Lower leg skin (tissue), 4 donors: ENCODE measurements at places on chromosomes 7 and 10.
A peak's percentile ranks its signal among the peaks of the same experiment; 100 is the strongest.

DNA sequence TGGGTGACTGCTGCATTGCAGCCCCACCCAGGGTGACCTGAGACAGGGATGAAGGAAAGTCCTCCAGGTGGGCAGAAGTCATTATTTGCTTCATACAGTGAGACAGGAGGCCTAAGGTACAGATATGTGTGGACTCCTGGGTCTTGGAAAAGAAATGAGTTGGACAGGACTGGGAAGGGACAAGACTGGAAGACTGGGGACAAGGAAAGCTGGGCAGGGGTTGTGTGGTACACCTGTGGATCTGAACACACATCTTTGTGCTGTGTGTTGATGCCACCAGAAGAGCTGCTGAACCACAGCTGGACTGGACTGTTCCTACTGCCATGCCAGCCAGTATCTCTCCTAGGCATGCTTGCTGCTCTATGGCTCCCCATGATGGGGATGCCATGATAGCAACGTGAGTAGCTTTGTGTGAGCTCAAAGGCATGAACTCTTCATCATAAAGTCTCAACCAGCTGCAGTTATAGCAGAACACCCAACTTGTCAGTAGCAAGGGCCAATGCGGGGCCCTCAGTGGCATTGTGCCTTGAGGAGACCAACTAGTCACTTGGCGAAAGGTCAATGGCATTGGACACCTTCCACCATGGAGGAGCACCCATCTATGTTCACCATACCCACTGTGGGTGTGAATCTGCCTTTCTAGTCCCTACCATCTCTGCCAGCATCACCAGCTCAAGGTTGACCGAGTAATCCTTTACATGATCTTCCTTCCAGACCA, 76.0 kb upstream of the GRB10 start:
- no peak for DNase-seq

- no peak for DNase-seq
Measured at GRCh38 chr10:89003344-89003743, 12.7 kb downstream of the FAS start.

GRCh38 chr7:4269746-4270145, 412.3 kb upstream of the FOXK1 start:
- DNase-seq = peak; percentile 60

DNA sequence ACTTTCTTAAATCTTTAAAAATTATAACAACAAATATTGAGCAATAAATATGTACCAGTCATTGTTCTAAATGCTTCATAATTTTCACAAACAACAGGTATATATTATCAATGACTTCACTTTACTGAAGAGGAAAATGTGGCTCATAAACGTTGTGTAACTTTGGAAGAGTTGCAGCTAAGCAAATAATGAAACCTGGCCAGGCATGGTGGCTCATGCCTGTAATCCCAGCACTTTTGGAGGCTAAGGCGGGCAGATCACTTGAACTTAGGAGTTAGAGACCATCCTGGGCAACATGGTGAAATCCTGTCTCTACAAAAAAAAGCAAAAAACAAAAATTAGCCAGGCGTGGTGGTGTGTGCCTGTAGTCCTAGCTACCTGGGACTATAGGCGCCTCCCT, 71.9 kb upstream of the AMPH start:
- DNase-seq = no peak

DNA sequence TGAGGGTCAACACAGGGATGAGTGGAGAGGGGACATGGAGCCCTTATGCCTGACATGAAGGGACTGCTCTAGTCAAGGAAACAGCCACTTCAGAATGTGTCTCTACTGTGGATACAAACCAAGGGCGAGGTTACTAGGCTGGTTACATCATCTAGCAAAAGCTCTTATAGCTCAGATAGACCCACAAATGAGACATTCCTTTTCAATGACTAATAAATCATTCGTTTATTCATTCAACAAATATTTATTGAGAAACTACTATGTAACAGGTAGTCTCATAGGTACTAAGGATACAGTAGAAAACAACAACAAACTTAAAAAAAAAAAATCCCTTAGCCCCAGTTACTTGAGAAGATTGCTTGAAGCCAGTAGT, 219.5 kb downstream of the KIAA1217 start:
- no peak for DNase-seq

- peak; percentile 74 for DNase-seq
Measured at GRCh38 chr10:5666841-5667630, 641 bp upstream of the ASB13 start.

DNA sequence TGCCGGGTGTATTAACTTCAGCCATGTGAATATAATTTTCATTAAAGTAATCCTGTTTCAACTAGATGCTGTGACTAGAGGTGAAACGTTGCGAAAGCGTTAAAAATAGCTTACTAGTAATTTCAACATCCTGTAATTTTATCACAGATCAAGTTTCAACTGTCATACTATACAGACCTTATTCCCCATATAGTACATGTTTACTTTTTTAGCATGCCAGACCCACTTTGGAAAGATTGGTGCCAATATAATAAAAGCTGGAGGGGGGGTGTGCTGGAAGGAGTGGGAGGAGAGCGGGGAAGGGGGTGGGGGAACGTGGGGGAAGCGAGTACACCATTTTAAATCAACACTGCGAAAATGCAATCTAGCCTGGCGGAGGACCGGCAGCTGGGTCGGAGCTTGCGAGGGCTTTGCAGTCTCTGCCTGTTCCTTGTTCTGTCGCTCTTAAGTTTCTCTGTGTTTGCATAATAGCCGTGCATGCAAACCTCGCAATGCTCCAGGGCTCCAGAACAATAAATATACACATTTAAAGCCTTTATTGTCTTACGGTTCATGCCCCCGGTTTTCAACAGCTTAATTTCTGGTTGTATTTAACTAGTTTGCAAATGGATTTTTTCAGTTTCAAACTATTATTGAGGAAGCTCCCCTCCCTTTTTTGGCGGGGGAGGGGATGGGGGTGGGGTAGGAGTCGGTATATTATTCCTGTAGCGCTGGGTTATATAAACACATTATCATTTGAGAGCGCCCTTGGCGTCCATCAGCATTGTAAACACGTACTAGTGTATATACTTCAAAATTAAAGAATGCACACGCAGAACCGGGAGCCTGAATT, 1.3 kb upstream of the ARID5B start:
- peak; percentile 59 for DNase-seq

DNA sequence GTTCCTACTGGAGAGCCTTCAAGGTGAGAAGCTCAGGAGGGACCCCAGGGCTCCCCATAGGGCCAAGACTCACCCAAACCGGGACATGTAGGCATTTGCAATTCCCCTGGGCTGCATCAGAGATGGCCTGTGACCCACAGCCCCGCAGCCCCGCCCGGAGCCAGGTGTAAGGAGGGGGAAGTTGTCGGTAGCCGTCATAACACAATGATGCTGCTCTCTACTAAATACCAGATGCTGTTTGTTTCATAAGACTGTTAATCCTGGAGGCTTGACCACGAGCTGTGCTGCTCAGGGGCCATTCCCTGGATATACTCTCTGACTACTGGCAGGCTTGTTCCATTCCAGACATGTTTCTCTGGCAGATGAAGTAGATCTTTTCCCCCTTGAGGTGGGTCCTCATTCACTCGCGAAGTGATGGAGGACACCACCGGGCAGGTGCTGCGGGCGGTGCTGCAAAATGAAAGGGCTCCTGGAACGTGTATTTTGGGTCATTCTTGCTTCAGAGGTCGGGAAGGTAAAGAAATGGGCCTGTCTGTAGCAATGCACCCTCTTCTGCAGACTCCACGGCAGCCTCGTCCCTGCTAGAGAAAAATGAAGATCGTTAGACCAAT, 61.1 kb downstream of the MKI67 start:
- DNase-seq = no peak

GRCh38 chr10:21488957-21489446, 36.5 kb downstream of the SKIDA1 start:
- peak; percentile 43 for DNase-seq

GRCh38 chr10:14421941-14422340, 91.2 kb upstream of the FRMD4A start:
- DNase-seq = no peak

DNA sequence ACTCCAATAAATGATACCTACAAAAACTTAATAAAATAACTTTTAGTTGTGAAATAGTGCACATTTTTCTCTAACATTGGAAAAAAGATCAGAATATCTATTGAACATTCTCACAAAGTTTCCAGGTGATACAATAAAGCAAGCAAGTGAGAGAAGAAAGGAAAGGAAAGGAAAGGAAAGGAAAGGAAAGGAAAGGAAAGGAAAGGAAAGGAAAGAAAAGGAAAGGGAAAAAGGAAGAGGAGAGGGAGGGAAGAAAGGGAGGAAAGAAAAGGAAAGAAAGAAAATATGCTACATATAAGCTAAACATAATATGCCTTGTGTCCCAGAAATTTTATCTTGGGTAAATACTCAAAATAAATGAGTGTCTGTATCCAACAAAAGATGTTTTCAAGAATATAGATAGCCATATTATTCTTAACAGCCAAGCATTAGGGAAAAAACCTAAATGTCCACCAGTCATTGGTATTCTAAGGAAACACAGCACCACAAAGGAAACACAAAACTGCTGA, 510.2 kb upstream of the ZWINT start:
- no peak for DNase-seq

DNA sequence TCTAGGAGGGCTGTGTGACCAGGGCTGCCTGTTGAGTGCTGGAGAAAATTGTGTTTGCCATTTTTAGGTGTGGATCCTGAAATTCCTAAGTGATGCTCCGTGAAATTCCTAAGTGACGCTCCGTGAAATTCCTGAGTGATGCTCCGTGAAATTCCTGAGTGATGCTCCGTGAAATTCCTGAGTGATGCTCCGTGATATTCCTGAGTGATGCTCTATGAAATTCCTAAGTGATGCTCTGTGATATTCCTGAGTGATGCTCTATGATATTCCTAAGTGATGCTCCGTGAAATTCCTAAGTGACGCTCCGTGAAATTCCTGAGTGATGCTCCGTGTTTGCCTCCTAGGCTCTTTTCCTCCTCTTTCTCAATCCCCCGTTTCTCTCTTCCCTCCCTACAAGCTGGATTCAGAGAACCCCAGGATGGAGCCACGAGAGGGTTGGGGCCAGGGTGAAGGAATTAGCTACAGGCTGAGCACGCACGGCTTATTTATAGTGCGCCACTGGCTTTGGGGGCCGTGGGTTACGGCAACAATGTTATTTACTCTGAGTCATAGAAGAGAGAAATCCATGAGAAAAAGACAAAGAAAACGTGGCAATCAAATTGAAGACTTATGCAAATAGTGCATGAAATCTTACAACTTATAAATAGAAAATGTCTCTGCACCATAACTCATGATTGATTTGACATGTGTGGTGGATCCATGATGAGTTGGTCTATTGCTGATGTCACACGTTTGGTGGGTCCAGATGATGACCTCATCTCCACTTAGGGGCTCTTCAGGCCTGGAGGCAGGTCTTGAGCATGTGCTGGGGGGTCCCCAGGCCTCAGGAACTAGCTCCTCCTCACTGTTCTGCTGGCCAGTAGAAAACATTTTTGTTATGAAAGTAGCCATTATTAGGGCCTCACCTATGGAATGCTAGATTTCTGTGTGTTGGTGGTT, 224.6 kb downstream of the WDR37 start:
- no peak for DNase-seq

DNA sequence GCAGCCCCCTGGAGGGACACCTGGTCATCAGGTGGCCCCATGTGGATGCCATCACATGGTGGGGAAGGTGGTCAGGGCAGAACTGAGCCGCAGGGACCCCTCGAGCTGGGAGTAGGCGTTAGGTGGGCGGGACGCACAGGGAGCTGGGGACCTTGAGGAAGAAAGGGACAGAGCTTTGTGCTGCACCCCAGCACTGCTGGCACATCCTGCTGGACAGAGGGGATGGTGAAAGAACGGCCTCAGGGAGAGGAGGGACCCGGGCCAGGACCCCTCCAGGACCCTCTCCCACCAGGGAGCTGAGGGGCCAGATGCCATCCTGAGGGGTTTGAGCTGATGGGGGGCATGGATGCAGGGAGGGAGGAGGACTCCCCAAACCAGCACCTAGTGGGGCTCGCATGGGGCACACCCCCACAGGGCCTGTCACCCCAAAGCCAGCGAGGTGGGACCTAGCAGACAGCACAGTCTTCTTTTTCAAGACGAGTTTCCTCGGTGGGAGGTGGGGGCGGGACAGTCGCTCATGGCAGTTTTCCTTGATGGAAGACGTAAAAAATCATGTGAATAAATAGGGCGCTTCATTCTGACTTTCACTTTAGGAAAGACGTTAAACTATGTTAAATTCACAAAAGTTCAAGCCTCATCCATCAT, 43.3 kb downstream of the STK32C start:
- DNase-seq = no peak

DNA sequence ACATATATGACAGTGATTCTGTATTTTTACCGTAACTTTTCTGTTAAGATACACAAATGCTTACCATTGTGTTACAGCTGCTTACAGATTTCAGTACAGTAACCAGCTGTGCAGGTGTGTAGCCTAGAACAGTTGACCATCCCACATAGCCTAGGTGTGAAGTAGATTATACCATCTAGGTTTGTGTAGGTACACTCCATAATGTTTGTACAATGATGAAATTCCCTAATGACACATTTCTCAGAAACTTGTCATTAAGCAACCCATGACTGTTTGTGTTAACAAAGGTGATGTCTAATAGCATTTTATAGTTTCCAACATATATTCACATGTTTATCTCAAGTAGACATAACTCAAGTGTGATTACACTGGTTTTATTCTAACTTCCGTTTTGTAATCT, 218.5 kb downstream of the PLXDC2 start:
- DNase-seq = no peak
